ENCODE measurements at places on chromosomes 6 and 20.
A peak's percentile ranks its signal among the peaks of the same experiment; 100 is the strongest.

- DNase-seq, result no peak
These were observed 27.8 kb upstream of the TLDC2 start for GRCh38 chr20:36848078-36848660.

GRCh38 chr6:106197441-106197840, 111.3 kb downstream of the PRDM1 start:
- DNase-seq, result no peak

DNA sequence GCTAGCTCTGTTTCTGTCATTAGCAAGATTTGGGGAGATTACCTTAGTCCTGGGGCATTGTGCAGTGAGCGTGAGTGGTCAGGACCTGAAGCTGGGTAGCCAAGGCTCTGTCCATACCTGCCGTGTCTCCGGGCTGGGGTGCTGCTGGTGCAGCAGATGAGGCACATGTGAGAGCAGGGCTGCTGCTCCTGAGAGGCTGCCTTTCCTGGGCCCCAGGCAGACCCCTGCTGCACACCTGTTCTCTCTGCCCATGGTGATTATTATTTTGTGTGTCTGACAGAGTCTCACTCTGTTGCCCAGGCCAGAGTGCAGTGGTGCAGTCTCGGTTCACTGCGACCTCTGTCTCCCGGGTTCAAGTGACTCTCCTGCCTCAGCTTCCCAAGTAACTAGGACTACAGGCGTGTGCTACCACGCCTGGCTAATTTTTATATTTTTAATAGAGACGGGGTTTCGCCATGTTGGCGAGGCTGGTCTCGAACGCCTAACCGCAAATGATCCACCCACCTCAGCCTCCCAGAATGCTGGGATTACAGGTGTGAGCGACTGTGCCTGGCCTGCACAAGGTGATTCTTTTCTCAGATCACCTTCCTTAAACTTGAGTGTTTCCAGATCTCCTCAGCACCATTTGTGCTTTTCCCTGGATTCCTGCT, 36.8 kb upstream of the IRF4 start:
- DNase-seq, result no peak

GRCh38 chr20:43188861-43189553, 699 bp downstream of the PTPRT start:
- no peak for DNase-seq

DNA sequence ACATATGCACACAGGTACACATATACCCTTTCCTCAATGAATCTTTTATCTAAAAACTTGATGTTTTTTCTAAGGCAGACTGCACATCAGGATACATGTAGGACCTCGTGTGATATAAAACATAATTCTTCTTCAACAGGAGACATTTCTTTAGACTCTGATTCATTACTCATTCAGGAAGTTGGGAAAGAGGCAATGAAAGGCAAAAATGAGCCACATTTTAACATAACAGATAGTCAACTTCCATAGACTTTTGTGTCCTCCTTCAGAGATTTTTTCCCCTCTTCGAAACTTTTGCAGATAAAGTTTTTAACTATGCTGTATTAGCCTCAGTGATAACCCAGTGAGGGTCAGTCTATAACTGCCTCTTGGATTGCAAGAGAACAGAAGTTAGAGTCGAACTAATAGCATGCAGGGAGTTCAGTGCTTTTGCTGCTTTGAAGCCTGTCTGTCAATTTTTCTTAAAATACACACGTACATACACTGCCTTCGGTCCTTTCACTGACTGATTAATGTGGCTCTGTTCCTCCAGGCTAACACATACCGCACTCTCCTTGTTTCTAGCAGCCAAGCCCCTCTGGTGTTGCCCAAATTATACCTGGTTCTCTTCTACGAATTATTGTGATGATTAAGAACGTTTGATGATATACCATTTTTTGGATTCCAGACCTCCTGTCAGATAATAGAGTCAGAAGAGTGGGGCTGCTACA, 562.5 kb upstream of the MAP3K7 start:
- DNase-seq, result no peak

GRCh38 chr20:24441661-24442060, 27.8 kb upstream of the SYNDIG1 start:
- no peak for DNase-seq

- no peak for DNase-seq
These were observed 644.9 kb upstream of the AGPAT4 start for GRCh38 chr6:161918628-161919205.

DNA sequence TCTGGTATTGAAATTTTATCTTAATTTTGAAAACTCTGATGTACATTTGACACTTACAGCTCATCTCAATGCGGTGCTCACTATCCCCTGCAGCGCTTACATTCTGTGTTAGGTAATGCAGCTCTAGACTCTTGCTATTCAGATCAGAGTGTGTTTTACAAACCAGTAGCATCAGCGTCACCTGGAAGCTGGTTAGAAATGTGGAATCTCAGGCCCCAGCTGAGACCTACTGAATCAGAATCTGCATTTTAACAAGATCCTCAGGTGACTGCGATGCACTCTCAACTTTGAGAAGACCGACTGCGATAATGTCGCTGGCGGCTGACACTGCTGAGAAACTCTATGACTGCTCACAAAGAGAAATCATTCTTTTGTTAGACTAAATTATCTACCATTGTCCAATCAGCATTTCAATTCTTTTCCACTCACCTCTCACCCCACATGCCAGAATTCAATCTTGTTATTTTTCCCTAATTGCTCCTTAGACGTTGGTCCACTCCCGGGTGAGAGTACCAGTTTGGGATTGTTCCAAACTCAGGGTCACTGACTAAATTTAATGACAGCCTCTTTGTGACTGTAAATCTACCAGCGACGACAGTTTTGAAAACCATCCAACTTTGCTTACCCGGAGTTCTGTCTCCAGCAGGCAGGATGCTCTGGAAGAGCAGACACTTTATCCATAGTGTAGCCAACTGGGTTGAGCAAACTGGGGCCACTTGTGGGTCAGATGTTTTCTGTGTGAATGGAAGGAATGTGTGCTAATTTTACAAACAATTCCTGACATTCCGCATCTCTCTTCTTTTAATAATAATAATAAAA, 140.1 kb upstream of the BTBD3 start:
- DNase-seq, result no peak

DNA sequence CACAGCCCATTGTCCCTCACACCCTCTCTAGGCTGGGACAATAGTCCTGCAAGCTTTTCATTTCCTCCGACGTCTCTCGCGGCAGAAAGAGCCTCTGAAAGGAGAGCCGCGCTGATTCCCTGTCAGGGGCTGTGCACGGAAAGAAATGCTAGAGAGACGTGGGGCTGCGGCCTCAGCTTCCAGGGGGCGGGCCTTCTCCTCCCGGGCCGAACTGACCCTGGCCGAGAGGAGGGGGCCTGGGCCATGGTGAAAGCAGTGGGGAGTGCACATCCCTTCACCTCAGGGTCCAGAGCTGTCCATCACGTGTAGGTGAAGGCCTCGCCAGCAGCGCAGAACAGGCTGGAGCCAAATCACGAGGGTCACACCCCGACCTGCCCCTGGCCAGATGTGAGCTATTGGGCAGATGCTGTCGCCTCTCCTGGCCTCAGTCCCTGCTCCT, 220.4 kb downstream of the TAF4 start:
- no peak for DNase-seq

DNA sequence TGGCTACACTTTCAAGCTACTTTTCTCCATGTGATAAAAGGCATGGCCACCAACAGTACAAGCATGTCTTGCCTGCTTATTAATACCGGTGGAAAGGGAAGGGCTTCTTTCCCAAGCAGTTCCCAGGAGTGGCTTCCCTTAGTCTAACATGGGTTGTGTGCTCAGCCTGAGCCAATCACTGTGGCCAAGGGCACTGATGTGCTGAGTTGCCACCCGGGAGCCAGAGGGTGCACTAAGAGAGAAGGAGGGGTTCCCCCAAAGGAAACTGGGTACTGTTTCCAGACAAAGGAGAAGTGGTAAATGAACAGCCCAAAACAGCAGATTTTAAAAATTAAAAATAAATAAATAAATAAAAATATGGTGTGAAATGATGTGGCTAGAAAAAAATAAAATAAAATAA, 68.5 kb downstream of the BANF2 start:
- DNase-seq, result peak; percentile 73

GRCh38 chr6:25172819-25173218, 106.4 kb upstream of the CARMIL1 start:
- DNase-seq, result no peak

- peak; percentile 60 for DNase-seq
These were observed 25.6 kb downstream of the INSM1 start for GRCh38 chr20:20393207-20394120.

DNA sequence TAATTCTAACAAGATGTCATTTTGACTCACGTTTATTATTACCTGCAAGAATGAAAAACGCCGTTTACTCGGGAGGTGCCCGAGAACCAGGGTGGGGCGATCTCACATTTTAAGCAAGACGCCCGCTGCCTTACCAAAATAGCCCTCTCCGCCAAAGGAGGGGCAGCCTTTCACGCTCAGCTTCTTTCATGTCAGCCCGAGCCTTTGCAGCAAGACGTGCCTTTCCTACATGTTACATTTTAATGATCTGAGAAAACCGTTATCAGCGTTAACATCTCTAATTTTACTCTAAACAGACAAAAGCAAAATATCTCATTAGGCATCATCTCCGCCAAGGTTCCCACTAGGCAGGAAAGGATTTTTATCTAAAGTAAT, 2.0 kb downstream of the BACH2 start:
- DNase-seq, result peak; percentile 29

DNA sequence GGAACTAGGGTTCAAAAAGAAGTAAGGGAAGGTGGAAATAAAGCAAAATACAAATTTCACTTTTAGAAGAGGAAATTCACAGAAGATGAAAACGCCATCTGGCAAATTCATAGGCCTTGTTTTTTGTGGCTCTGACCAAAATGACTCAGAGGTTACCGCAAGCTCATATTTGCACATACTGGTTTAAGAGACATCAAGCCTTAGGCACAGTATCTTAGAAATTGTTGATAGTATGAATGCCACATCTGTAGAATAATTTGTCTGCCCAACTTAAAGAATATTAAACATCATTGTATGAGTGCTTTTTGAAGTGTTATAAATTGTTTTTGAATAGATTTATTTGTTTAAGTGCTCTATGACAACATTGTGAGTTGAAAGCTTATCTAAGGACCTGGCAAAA, 10.6 kb downstream of the TAAR1 start:
- DNase-seq, result no peak

- DNase-seq, result no peak
These were observed 192.4 kb upstream of the PRDM1 start for GRCh38 chr6:105893741-105894140.

DNA sequence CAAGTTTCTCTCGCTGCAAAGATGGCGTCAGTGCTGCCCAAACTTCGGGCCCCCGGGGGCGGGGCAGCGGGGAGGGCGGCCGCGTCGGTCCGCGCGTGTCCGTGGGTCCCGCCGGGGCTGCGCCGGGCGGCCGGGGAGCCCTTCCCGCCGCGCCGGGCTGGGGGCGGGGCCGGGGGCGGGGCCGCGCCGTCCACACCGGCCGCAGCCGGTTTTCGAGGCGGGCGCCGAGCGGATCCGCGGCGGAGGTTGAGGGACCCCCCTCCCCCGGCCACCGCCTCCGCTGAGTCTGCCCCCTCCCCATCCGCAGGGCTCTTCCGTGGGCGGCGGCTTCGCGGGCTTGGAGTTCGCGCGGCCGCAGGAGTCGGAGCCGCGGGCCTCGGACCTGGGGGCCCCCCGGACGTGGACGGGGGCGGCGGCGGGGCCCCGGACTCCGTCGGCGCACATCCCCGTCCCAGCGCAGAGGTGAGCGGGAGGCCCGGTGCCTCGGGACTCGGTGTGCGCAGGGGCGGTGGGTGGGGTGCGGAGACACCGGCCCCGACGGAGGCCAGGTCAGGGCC, 572 bp downstream of the SLC2A4RG start:
- DNase-seq, result peak; percentile 19

- DNase-seq, result no peak
These were observed 67.3 kb upstream of the DDR1 start for GRCh38 chr6:30816791-30817739.

DNA sequence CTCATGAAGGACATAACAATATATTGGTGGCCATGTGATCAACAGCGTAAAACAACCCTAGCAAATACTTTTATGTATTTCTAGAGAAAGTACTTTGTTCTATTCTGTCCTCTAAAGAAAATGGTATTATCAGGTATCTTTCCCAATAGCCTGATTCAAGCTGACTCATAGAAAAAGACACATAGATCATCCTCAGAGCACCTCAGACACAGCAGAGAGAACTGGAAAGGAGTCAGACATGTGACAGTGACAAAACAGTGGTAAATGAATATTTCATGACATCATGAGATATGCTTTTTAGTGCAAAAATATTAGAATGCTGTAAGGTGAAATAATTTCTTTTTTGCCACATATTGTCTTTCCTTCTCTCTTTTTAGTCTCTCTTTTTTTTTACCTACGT, 1355.0 kb upstream of the MAP3K7 start:
- DNase-seq, result no peak

DNA sequence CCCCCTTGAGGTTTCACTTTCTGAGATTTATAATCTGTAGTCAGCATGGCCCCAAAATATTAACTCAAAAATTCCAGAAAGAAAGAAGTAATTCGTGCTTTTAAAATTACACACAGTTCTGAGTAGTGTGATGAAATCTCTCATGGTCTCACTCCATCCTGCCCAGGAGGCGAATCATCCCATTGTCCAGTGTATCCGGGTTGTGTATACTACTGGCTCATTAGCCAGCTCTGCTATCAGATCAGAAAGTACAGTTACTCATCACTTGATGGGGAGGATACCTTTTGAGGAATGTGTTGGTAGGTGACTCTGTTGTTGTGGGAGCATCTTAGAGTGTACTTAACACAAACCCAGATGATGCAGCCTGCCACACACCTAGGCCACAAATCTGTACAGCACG, 65.2 kb downstream of the CDC5L start:
- DNase-seq, result no peak

GRCh38 chr20:55701467-55701866, 303.9 kb downstream of the CBLN4 start:
- DNase-seq, result no peak

DNA sequence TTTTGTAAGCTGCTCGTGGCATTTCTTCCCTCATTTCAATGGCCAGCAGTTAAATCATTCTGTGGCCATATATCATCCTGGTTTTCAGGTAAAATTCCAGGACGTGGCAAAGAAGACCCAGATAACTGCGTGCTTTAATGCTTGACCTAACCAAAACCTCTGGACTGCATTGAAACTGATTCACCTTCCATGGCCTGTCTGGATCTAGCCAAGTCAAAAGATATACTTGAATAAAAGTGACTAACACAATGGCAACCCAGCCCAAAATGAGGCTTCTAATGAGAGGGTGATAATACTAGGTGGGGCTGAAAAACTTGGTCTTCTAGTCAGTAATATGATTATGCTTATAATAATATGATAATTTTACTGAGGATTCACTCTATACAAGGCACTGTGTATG, 16.5 kb upstream of the PCSK2 start:
- no peak for DNase-seq

All from hematopoietic multipotent progenitor cell (in vitro differentiated cells).